ENCODE measurements at places on chromosomes 7 and 10.
A peak's percentile ranks its signal among the peaks of the same experiment; 100 is the strongest.

DNA sequence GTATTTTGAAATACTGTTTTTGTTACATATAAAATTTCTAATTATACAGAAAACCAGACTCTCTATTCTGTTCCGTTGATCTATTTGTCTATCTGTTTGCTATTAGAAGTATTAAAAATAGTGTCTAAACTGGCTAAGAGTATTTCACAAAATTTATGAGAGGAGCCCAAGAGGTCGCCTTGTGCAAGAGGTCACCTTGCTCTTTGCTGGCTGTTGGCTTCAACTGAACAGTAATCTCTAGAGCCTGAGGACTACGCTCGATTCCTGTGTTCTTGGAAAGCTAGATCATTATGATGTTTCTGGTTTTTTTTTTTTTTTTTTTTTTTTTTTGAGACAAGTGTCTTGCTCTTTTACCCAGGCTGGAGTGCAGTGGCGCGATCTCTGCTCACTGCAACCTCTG is 428.6 kb downstream of the LRMDA start:
- no peak for DNase-seq

GRCh38 chr7:116443646-116444045 is 55.9 kb upstream of the CAV2 start:
- no peak for DNase-seq

DNA sequence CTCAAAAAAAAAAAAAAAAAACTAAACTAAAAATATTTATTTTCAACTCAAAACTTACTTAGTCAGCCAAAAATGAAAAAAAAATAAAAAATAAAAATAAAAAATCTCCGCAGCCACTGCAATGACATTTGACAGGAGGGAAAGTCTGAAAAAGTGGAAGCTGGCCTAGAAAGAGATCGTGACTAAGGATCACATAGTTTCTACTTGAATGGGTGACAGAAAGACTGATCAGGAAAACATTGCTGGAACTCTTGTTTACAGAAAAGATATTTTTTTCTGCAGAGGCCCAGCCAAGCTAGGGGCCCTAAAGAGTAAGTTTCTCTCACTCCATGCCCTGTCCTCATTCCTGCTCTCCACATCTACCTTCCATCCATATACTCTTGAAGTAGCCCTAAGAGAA is 92.8 kb upstream of the KCND2 start:
- DNase-seq, result no peak

GRCh38 chr7:134669845-134670373 is 23.3 kb downstream of the BPGM start:
- DNase-seq, result peak; percentile 30

DNA sequence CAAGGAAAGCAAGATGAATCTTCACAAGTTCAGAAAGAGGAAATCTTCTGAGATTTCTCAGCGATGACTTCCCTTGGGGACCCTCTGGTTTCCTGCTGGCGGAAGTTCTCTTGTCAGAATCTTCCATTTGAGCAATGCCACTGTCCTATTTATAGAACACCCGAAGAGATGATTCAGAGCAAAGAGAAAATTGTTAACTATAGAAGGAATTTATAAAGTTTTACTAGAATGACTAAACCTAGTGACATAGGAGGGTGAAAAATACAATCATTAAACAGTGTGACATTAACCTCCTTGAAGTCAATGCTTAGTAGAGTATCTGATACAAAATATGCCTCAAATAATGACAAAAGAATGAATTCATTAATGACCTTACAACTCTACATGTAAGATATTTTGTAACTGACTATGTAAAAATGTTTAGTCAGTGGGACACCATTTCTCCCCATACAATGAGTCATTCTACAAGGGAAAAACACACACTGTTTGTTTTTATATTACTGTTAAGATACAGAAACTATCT is 206.5 kb upstream of the CNTNAP2 start:
- no peak for DNase-seq

GRCh38 chr7:2713370-2713769 is 25.4 kb downstream of the AMZ1 start:
- no peak for DNase-seq

DNA sequence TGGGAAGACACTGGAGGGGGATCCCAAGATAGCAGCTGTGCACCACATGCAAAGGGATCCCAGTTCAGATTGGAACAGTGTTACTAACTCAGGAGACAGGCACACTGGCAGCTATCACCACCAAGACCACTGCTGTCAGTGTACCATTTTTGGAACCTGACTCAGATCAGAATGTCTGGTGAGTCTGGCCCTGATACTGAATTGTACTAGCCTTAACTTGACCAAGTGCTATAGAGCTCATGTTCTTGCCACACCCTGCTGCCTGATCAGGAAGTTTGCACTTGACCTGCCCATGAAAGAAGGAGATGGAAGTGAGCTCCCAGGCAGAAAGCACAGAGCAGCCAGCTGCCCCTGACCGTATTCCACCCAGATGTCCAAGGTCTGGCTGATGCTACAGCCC is 4.8 kb upstream of the PRRT4 start:
- no peak for DNase-seq

GRCh38 chr7:66779669-66780409 is 39.3 kb downstream of the RABGEF1 start:
- no peak for DNase-seq

DNA sequence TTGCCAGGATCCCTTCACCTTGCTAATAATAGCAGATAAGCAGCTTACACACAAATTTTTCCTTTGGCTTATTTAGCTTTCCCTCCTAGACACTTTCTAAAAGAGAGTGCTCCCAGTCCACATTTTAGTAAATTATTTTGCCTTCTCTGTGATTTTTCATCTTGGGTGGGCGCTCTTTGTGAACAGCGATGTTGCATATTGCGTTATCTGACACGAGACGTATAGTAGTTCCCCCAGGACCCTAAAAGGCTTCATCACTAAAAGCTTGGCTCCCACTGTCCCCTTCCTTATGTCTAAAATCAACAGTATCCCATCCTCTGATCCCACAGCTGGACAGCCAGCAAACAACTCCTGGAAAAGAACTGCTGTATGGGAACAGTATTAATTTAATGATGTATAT is 232.9 kb downstream of the DYNC1I1 start:
- no peak for DNase-seq

GRCh38 chr10:78025685-78026364 is 3.5 kb downstream of the POLR3A start:
- DNase-seq, result no peak

DNA sequence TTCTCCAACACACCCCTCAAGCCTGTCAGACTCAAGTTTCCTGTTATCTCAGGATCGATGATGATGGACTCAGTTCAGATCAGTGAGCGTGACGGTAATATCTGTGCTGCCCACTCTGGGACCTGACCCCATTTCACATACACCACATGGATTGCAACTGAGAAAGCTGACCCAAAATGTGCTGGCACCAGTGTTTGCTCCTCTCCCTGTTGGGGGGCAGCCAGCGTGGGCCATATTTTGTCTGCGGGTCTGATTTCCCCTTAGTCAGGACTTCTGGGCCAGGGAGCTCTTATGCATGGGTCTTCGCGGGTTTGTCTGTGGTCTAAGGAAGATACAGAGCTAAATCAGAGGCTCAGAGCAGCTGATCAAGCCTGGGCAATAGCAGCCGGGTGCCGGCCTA is 42.6 kb upstream of the TRIM8 start:
- no peak for DNase-seq

DNA sequence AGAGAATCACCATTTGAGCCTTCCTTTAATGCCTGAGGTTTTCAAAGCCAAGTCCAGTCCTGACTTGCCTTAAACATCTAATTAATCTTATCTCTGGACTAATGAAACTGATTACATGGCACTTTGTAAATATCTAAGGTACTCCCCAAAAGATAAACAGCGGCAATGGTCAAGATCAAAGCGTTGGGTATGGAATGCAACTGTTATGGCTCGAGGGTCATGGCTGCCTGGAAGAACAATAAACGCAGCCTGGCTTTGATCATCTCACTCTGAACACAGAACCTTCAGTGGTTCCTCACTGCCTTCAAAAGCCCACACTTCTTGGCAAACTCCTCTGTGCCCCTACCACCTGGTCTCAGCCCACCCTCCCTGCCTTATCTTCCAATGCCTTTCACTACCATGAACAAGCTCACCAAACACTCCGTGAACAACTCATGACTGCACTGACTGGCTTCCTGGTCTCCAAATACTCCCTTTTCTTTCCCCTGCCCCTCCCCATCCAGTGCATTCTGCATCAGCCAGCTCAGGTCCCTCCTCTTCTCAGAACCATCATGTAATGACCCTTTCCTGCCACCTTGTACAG is 150.2 kb upstream of the NFE2L3 start:
- DNase-seq, result no peak

Data from stimulated activated CD8-positive, alpha-beta memory T cell treated with anti-CD3 and anti-CD28 coated beads, Interleukin-7, amount 100 ng/mL, for 24 hours (primary cell).